ENCODE measurements at places on chromosomes 3 and 15.

- DNase-seq, result no peak
Measured at GRCh38 chr3:179063945-179064560, 7.6 kb downstream of the ZMAT3 start.

DNA sequence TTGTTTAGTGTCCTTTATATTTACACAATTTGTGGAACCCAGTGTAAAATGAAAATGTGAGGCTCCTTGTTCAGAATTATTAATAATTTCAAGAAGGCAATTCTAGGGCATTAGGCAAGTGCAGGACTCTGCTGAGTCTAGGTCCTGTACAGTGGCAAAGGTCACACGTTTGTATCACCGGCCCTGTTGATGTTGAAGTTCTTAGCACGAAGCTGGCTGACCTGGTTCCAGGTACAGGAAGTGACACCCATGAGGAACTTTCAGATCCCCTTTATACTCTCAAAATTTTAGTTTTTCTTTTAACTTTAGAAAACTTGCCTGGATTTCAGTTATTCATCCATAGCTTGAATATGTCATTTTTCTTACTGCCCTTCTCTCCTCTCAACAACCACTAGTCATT, 349.4 kb downstream of the CNTN6 start:
- DNase-seq, result no peak

- no peak for DNase-seq
Measured at GRCh38 chr3:184453296-184453695, 73.4 kb downstream of the CHRD start.

- peak; percentile 58 for DNase-seq
Measured at GRCh38 chr15:25899870-25900269, 36.7 kb upstream of the ATP10A start.

GRCh38 chr15:69557020-69557706, 104.5 kb downstream of the RPLP1 start:
- DNase-seq, result peak; percentile 94

DNA sequence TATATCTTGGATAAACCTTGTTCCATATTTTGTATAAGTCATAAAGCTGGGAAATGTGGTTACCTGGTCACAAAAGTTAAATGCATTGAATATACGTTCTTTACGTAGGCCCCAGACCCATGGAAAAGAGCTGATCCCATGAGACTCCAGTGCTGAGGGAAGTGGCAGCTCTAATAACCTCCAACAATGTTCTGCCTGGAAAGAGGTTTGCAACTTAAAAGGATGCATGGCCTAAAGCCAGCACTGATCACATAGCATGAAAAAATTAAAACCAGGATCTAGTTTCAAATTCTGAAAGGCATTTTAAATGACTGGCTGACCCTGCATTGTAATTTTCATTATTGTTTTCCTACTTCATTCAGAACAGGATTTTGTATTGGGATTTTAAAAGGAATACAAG, 27.9 kb upstream of the STRIT1 start:
- DNase-seq, result peak; percentile 59

- DNase-seq, result no peak
Measured at GRCh38 chr3:155549087-155549486, 195.8 kb downstream of the PLCH1 start.

Measured in fibroblast of mammary gland (primary cell).